ENCODE measurements at places on chromosomes 7 and 10.

- no peak for DNase-seq
Measured at GRCh38 chr7:138064856-138065357, 11.4 kb upstream of the AKR1D1 start.

DNA sequence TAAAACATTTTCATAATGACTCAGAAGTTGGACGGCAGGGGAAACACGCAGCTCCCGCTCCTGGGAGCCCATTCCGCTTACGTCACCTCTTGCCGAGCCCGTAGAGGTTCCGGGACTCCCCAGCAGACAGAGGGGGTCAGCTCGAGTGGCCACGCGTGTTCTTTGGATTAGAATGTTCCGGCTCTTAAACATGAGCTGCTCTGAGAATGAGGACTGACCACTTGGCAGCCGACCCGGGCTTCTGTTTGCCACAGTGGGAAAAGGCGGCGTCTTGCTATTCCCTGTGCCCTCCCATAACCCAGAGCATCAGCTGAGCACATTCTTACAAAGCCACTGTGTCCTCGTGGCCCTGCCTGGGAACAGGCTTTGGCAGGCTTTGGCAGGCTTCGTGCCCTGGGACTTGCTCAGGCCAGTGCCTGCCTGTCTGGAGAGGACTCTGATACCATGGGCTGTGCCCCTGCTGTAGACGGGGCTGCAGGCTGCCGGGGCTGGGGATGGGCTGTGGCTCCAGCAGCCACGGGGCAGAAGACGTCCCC is 40.1 kb downstream of the PFKP start:
- DNase-seq = peak; percentile 93

GRCh38 chr10:71517298-71518169 is 120.8 kb downstream of the CDH23 start:
- DNase-seq = no peak

DNA sequence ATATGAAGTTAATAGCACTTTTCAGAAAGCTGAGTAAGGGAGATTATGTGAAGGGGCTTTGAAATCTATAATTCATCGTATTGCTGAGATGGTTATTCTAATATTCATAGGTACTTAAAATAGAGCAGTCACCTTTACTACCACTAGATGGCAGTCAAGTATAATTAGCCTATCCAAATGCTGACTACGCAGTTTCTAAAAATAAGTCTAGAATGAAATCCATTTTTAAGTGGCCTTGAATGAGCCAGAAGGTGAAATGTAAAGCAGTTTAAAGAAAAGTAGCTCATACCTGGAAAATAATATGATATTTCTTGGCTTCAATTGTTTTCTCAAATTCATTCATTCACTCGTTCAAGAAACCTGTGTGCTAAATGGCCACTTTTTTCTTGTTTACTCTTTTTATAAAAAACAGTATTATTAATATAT is 1277.1 kb downstream of the GATA3 start:
- peak; percentile 18 for DNase-seq

DNA sequence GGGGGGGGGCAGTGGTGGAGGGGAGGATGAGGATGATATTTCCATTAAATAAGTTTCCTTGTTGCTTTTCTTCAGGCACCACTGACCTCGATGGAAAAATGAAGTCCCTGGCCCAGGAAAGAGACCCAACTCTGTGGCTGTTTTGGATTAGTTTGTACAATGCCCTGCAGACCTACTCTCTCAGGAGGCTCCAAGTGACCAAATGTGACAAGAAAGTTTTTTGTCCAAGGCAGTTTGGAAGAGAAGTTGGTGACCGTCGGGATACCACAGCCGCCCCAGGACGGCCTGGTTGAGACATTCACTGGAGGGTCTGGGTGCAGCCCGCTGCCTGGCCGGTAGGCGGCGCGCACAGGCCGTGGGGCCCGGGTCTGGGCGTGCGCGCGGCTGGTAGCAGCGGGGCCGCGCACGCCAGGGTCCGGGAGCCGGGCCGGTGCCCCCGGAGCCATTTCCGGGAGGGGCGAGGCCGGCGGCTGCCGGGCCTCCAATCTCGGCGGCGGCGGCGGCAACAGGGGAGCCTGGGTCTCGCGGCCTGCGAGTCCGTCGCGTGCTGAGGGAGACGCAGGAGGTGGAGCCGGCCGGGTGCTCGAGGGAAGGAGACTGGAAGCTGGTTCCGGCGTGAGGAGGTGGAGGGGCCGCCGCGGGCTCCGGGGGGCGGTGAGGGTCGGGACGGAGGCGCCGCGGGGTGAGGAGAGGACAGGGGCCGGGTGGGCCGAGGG is at the start of gene SGPL1:
Gene SGPL1 (plus strand): TSS at position 445 of the 716 bp plus-strand sequence. CDS start 906 bp downstream, outside the sequence.
- DNase-seq = no peak

GRCh38 chr10:111725050-111725449 is 458.5 kb downstream of the GPAM start:
- DNase-seq = no peak

DNA sequence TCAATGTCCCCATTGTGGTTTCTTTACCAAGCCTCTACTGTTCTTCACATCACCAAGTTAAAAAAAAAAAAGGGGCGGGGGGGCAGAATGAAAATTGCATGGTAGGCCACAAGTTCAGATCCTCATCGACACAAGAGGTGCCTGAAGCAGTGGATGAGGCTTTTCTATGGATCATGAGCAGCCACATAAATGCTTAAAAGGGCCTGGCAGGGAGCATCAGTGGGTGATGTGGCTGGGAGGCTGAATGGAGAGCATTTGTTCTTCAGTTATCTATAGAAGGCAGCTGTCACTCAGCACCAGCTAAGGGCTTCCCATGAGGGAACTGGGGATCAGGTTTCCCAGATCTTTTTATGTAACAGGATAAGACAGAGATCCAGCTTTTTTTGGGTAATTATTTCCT is 117.9 kb downstream of the CFTR start:
- DNase-seq = no peak

GRCh38 chr7:28674359-28674782 is 262.1 kb downstream of the CREB5 start:
- no peak for DNase-seq

- no peak for DNase-seq
Measured at GRCh38 chr7:99837649-99838361, 10.0 kb downstream of the CYP3A43 start.

DNA sequence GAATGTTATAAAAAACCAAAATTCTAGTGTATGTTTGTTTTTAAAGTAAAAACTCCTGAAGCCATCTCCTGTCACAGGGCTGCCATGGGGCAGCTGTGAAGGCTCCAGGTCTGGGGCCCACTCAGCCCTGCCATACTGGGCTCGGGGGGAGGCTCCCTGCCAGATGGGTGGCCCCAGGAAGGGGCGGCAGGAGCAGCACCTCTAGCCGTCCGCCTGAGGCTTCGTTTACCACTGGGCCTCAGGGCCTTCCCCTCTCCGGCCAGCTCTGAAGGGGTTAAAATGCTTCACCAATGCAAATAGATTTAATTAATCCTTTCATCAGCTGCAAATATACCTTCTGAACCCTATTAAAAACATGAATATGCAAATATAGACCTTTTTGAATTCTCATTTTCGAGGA is 139.0 kb downstream of the ELFN1 start:
- DNase-seq = no peak

- DNase-seq = no peak
Measured at GRCh38 chr10:63744060-63744941, 223.1 kb downstream of the REEP3 start.

- DNase-seq = no peak
Measured at GRCh38 chr10:129021594-129022304, 445.3 kb upstream of the MGMT start.

- no peak for DNase-seq
Measured at GRCh38 chr7:52992479-52993162, 42.8 kb upstream of the POM121L12 start.

DNA sequence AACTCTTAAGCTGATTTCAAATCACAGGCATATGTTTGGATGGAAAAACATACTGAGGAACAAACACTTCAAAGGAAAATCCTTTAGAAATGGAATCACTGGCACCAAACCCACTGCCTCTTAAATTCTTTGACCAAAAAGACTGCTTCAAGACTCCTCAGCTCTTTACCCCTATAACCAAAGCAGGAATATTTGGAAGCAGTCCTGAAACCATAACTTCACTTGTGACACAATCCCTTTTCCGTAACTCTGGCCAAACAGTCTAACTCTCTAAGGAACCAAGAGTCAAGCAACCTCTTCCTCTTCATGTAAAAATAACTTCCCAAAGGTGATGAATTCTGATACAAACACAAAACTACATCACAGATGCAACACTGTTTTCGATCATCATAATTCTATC is 104.3 kb downstream of the MTERF1 start:
- DNase-seq = no peak

- DNase-seq = no peak
Measured at GRCh38 chr10:118470470-118470869, 125.0 kb downstream of the PRLHR start.

GRCh38 chr7:82559193-82559805 is 115.7 kb upstream of the CACNA2D1 start:
- no peak for DNase-seq

GRCh38 chr7:38880454-38880853 is 28.5 kb downstream of the VPS41 start:
- no peak for DNase-seq

- DNase-seq = no peak
Measured at GRCh38 chr7:7707246-7707645, 11.2 kb downstream of the RPA3 start.

GRCh38 chr7:143882604-143883078 is 19.3 kb downstream of the TCAF1 start:
- no peak for DNase-seq
